Activated CD8-positive, alpha-beta memory T cell treated with anti-CD3 and anti-CD28 coated beads for 48 hours (primary cell): ENCODE measurements at places on chromosomes 5 and 9.

DNA sequence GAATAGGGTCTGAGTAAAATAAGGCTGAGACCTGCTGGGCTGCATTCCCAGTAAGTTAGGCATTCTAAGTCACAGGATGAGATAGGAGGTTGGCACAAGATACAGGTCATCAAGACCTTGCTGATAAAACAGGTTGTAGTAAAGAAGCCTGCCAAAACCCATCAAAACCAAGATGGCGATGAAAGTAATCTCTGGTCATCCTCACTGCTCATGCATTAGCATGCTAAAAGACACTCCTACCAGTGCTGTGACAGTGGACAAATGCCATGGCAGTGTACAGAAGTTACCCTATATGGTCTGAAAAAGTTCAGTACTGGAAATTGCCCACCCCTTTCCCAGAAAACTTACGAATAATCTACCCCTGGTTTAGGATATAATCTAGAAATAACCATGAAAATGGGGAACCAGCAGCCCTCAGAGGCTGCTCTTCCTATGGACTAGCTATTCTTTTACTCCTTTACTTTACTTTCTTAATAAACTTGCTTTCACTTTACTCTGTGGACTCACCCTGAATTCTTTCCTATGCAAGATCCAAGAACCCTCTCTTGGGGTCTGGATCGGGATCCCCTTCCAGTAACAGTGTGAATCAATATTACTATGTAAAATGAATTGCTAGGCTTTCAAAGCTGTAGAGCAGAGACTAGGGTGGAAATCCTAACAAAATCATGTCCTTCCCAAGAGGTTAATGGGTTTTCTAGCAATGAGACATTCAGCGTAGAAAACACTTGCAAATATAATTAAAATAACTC, 257.8 kb downstream of the KIAA0825 start:
- DNase-seq, result no peak

- no peak for DNase-seq
Observed at GRCh38 chr9:18442629-18443491, 31.1 kb upstream of the ADAMTSL1 start.

DNA sequence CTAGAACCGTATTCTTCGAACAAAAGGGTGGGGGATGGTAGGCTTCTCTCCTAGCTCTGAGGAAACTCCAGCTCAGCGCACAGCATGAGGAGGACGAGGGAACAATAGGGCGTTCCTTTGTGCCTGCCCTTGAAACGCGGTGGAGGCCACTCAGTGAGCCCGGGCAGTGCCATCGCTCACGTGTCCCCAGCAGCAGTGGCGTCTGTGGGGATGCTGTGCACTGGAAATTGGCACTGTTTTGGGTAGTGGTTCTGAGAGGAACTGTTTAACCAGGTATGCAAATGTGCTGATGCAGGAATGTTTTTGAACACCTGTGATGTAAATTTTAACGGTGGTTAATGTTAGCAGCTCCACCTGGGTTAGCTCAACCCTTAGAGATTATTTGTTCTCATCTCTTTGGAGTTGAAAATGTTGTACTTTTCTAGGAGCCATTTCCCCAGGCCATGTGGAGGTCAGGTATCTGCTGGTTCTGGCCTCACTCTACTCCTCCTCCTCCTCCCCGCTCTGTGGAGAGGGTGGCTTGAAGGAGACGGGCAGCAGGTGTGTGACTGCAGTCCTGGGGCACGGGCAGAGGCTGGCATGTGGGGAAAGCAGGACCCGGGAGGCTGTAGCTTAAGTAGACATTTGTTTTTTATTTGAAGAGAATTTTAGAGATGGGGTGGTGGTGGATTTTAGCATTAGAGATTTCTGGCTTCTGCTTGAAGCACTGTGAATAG, 48.3 kb downstream of the EHMT1 start:
- DNase-seq, result no peak

DNA sequence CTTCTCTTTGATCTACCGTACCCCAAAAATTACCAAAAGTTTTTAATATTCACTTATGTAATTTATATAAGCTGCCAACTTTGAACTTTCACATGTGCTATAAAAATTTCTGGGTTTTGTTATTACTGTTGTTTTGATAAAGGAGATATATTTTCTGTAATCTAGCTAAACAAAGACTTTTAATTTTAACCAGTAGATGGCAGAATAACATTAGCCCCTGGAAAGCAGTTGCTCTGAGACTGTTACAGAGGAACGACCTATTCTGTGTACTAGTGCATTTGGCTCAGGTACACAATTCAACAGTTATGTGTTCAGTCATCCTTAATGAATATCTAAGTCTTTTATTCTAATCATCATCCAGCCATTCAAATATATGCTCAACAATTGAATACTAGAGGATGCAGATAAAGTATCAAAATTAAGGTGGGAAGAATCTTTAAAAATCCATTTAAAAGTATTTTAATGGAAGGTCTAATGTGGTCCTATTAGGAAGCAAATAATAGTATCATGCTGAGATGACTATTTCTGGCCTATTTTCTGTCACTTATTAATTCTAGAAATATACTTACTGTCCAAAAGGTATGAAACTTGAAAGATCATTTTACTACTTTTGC, 8.6 kb downstream of the KLHL9 start:
- no peak for DNase-seq

GRCh38 chr9:124274226-124274625, 16.5 kb downstream of the NEK6 start:
- DNase-seq, result no peak

- DNase-seq, result no peak
Observed at GRCh38 chr5:113909782-113910181, 396.3 kb downstream of the YTHDC2 start.

GRCh38 chr5:88657906-88658775, 224.8 kb downstream of the MEF2C start:
- no peak for DNase-seq

GRCh38 chr5:172530406-172530805, 76.1 kb upstream of the SH3PXD2B start:
- DNase-seq, result no peak
